Activated T-cell treated with anti-CD3 and anti-CD28 coated beads for 48 hours (primary cell): ENCODE measurements at places on chromosomes 3 and 15.

- no peak for DNase-seq
These were observed 42.9 kb downstream of the GALK2 start for GRCh38 chr15:49212897-49213296.

- no peak for DNase-seq
These were observed 915.0 kb upstream of the GBE1 start for GRCh38 chr3:82676356-82677026.

DNA sequence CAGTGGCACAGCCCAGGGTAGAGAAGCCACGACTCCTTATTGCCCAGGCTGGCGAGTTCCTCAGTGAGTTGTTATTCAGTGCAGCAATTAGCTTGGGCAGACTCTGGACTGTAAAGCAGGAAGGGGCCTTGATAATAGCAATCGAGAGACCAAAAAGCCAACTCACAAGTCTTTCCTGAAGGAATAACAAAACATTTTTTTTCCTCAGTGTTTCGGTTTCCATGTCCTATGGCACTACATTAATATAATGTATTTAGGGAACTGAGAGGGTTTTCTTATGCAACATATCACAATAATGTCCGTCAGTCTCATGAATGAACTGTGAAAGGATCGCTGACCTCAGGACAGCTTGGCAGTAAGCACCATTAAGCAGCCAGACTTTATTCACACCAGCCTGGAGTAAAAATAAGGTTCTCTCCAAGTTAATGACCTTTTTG, 248.9 kb upstream of the TBL1XR1 start:
- DNase-seq = no peak

DNA sequence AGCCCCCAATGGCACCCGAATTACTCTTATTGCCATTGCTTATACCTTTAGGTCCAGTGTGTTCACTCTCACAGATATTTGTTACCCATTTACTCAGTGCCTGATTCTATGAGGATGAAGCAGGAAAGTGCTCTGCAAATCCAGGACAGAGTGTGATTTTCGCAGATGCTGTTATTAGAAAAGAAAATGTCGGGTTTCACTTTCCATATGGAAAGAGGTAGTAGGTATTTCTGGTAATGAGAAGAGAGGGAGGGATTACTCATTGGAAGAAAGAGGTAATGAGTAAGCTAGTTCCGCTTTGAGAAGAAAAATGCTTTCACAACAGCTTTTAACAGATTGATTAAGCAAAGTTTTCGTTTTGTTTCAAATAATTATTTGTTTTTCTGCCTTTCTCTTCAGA, 336.3 kb upstream of the CFAP20DC start:
- DNase-seq = no peak

DNA sequence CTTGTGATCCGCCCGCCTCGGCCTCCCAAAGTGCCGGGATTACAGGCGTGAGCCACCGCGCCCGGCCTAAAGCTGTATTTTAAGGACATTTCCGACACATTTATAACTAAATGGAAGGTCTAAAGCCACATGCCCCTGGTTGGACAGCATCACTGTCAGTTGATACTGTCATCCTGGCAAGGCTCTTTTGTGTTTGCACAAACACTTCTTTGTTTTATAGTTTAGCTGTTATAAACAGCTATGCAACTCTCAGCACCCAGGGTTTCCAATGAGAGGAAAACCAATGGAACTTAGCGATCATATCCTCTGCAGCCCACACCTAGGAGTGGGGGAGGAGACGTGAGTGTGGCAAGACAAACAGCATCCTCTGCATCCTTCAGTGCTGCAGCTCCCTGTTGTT, 19.7 kb downstream of the NIPA1 start:
- DNase-seq = no peak

- no peak for DNase-seq
These were observed 37.5 kb downstream of the NBEAL2 start for GRCh38 chr3:47016934-47017435.

DNA sequence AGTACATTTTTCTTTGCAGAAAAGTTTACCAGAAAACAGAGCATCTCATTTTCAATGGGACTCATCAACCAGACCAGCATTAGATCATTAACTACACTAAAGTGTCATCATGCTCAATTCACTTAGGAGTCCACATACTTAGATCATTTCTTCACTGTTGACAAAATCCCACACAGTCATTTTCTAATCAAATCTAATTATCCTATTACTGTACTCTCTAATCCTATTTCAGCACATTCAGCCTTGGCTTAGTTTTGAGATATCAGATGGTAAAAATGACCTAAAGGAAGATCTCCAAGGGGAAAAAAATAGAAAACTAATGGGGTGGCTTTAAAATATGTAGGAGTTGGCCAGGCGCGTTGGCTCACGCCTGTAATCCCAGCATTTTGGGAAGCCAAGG, 5.2 kb upstream of the CTXN2 start:
- no peak for DNase-seq

DNA sequence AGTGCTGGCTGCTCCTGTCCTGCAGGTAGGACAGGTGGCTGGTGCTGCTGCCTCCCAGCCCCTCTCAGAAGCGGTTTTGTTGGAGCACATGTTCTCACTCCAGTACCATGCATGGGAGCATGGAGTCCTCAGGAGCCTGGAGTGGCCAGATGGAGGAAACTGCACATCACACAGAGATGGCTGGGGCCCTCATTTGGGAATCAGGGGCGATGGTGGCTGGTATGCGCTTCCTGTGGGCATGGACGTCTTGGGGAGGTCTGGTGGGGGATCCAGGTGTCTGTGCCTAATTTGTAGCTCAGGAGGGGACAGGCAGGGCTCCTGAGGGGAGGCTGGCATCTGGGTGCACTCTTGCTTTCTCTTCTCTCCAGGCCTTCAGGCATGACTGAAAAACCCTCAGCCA, 168.2 kb downstream of the KLF13 start:
- DNase-seq = no peak

DNA sequence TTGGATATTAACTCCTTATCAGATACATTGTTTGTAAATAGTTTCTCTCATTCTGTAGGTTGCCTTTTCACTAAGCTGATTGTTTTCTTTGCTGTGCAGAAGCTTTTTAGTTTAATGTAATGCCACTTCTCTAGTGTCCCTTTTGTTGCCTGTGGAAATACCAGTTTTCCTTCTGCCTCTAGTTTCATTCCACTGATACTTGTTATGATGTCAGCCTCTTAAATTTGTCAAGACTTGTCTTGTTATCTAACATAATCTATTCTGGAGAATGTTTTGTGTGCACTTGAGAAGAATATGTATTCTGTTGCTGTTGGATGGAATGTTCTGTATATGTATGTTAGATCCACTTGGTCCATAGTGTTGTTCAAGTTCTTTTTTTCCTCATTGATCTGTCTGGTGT, 18.0 kb upstream of the CEP152 start:
- DNase-seq = no peak

GRCh38 chr3:46065294-46065705, 38.0 kb upstream of the XCR1 start:
- DNase-seq = peak; percentile 52

DNA sequence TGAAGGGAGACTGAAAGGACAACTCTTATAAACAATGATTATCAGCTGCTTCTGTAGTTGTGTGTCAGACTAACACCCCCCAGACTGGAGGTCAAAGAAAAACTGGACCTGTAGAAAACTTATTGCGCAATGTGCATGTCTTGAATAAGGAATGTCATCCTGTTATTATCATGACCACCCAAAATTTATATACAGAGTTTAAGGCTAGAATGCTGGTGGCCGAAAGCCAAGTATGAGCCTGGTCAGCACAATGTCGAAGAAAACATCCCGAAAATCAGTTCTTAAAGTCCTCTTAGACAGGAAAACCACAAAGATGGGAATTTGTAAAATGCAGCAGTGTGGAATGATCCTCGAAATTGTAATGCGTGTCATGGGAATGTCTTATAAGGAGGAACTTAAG, 29.3 kb downstream of the RFTN1 start:
- no peak for DNase-seq

GRCh38 chr3:64384561-64384960, 159.3 kb upstream of the PRICKLE2 start:
- DNase-seq = no peak

- no peak for DNase-seq
These were observed 26.5 kb downstream of the WNT7A start for GRCh38 chr3:13853256-13853977.

DNA sequence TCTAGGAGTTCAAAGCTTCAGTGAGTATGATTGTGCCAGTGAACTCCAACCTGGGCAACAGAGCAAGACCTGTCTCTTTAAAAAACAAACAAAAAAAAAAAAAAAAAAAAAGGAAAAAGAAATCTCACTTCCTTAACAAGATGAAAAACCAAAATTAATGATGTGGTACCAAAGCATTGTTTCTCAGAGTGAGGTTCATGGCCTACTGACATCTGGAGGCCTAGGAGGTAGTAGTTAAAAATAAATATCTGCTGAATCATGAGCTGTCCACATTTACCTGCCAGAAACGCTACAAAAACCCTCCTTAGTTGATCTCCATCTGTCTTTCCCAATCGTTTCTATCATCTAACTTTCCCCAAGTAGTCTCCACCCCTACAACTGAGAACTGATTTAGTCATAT, 51.2 kb downstream of the EPHA6 start:
- DNase-seq = no peak
